ENCODE measurements at places on chromosomes 4 and X.

GRCh38 chrX:29662759-29663503, 552.4 kb upstream of the MAGEB2 start:
- peak; percentile 1 for DNase-seq

- peak; percentile 13 for DNase-seq
These were observed 76.4 kb downstream of the ZFYVE28 start for GRCh38 chr4:2341911-2342652.

GRCh38 chrX:149541521-149542047, 772 bp downstream of the EOLA1 start:
- DNase-seq: no peak

DNA sequence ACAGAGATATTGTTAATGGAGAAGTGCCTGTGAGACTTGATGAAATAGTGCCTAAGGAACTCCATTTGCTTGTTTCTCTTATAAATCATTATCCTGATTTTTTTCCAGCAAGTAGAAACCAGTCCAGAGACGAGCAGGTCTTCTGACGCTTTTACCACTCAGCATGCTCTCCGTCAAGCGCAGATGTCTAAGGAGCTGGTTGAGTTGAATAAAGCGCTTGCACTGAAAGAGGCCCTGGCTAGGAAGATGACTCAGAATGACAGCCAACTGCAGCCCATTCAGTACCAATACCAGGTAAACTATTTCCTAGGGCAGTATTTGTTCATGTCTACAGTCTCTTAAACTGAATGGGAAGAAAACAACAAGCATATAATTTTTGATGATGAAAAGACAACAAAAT, 63.6 kb downstream of the KIF4A start:
- DNase-seq: no peak

DNA sequence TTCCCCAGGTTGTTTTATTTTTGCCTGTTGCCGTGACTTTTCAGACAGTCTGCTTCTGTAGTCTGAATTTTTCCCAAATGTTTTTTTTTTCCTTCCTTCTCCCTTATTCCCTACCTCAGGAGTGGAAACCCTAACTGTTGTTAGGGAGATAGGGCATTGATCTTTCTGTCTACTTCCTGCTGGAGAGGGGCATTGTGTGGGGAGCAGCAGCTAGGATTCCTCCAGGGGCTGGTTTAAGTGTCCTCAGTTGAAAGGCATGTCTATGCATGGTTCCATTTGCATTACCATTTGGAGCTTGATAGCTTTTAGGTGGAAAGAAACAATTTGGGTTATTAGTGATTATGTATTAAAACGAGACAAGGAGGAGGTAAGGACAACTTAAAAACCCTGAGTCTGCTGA, 383.9 kb downstream of the DCAF12L2 start:
- DNase-seq: no peak

DNA sequence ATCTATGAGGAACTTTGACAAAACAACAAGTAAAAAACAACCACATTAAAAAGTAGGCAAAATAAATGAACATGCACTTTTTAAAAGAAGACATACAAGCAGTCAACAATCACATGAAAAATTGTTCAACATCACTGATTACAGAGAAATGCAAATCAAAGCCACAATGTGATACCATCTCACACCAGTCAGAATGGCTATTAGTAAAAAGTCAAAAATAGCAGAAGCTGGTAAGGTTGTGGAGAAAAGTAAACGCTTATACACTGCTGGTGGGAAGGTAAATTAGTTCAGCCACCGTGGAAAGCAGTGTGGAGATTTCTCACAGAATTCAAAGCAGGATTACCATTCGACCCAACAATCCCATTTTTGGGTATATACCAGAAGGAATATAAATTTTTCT, 17.0 kb upstream of the LNX1 start:
- no peak for DNase-seq

DNA sequence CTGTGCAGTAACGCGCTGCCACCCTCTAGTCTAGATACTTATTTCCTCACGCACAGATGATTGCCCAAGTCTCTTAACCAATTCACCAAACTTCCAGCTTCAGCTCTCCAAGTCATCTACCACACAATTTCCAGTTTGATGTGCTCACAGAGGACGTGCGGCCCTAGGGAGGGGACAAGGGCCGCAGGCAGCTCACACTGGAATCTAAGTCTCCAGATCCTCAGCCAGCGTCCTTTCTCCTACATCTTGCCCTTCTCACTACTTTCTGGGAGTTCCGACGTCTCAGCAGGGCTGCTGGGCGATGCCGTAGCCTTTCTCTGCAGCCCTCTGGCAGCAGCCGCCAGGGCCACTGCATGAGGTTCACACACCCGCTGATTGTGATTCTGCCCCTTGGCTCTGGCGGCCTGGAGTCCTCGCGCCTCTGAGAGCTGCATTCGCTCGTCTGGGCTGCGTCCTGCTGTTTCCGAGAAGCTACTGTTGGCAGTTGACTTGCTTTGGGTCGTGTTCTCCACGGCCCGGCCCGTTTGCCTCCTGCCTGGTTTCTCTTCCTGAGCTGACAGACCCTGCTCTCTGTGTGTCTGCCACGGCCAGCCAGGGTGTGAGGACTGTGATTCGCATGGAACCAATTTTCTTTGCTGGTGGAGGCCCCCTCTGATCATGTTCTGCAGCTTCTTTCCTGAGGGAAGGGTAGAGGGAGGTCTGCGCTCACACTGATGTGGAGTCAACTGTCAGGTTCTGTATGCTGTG, 14.1 kb upstream of the TMEM131L start:
- DNase-seq: peak; percentile 63

DNA sequence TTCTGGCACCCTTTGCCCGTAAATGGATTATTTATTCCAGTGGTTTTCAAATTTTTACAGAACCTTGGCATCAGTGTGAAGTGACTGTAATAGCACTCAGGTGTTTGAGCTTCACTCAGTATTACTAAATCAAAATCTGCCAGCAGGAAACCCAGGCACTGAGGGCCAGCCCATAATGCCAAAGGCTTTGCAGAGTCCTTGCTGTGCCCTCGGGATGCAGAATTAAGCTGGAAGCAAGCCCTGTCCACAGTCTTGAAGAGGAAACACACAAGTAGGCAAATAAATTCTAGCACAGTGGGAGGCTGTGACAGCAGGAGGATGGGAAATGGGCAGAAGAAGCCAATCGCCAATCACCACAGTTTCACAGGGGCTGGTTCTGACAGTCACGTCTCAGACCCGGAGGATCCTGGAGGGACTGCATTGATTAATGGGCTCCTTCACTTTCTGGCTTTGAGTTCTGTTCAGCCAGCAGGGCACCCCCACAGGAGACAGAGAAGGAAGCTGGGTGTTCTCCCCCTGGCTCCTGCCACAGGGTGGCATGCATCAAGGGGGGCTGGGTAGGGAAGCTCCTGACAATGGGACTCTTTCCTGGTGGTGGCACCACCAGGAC, 138.8 kb downstream of the MTNR1A start:
- DNase-seq: no peak

DNA sequence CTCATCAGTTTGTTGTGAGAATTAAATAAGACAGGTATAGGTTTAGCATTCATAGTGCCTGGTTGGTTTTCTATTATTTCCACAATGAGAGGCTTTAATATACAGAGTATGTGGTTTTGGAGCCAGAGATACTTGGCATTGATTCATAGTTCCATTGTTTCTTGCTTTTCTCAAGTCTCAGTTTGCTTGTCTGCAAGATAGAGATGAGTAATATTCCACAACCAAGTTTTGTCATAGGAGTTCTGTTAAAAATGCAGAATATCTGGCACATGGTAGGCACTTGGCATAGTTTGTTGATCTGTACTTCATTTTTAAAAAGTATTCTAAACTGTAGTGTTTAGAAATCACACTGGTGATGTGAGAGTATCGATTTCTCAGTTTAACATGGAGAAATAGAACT, 37.5 kb upstream of the EDA2R start:
- DNase-seq: no peak
